ENCODE measurements at places on chromosomes 7 and 10. TPM values are rescaled to one million over a fixed set of nuclear protein-coding genes. Genes with fewer than 3 reads are reported as not detected.

The ANKRD7 gene
- total RNA-seq = 0.10 TPM

The HOXA11 gene
- total RNA-seq = 6.4 TPM

- H3K27ac ChIP-seq = no peak overlapping the region
- H3K4me1 ChIP-seq = peaks cover 6% of the 10 kb centered on the region
- DNase-seq = no peak
Observed at GRCh38 chr10:70162892-70163201, 7.5 kb downstream of the SAR1A start.

The SLC13A1 gene
- 0.07 TPM for total RNA-seq

- H3K4me1 ChIP-seq = peaks cover 29% of the 10 kb centered on the region
- no peak overlapping the region for H3K4me3 ChIP-seq
- no peaks in the 10 kb centered on the region for H3K27me3 ChIP-seq
- DNase-seq = peak; percentile 57
- peak overlapping the region; percentile 76 for H3K27ac ChIP-seq
- no peaks in the 10 kb centered on the region for H3K36me3 ChIP-seq
Observed at GRCh38 chr10:103616705-103617601, 123.4 kb downstream of the NEURL1 start.

DNA sequence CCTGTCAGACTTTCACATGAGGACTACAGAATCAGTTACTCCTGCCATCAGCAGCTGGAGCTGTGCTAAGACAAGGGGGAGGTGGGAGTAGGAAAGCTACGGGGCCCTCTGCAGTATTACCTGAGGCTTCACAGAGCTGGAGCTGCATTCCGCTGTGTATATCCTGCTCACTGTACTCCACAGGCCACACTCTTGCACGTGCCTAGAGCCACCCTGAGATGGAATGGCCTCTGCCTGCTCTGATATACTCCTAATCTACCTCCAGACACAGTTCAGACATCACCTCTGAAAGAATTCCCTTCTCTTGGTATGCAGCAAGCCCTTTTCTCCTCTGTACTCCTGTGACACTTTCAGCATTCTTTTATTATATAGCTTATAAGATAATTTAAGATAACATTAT is 34.8 kb downstream of the TRDMT1 start:
- no peak overlapping the region for H3K27ac ChIP-seq
- H3K4me3 ChIP-seq = no peak overlapping the region
- no peaks in the 10 kb centered on the region for H3K4me1 ChIP-seq
- H3K36me3 ChIP-seq = no peaks in the 10 kb centered on the region
- H3K27me3 ChIP-seq = no peaks in the 10 kb centered on the region
- DNase-seq = peak; percentile 17

GRCh38 chr7:3370068-3370830 is 69.2 kb downstream of the SDK1 start:
- no peak overlapping the region for H3K4me3 ChIP-seq
- no peaks in the 10 kb centered on the region for H3K36me3 ChIP-seq
- no peaks in the 10 kb centered on the region for H3K27me3 ChIP-seq
- peak; percentile 14 for DNase-seq

DNA sequence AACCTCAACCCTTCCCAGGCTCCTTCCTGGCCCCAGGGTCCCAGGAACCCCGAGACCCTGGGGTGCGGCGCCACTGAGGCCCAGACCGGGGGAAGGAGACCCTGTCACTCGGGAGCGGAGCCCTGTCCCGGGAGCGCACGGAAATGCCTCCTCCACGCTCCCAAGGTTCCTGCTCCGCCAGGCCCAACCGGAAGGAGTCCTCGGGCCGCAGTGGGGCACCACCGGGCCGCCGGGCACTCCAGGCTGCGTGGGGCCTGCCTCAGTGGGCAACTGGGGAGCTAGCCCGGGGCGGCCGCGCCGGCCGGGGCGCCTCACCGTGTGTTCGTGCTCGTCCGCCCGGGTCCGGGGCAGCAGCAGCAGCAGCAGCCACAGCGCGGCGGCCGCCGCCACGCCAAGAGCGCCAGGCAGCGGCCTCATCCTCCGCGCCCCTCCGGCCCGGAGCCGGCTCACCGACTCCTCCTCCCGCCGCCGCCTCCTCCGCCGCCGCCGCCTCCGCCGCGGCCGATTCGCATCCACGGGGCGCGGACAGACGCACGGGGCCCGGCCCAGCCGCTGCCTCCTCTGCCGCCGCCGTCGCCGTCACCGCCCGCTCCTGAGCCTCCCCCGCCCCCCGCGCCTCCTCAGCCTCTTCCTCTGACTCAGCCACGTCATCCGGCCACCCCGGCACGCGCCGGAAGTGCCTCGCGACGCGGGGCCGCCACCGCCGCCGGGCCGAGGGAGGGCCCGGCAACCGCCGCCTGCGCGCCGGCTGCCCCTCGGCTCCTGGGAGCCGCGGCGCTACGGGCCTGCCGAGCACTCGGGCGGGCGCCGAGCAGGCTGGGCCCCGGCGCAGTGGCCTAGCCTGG is at the start of gene TM9SF3:
Gene TM9SF3 (minus strand): TSS at position 594 of the 845 bp plus-strand sequence. CDS start 177 bp downstream, at position 417.
- H3K36me3 ChIP-seq = no peaks in the 10 kb centered on the region
- H3K27ac ChIP-seq = peak within 1 kb of the TSS; percentile 100
- H3K4me3 ChIP-seq = peak within 1 kb of the TSS; percentile 96
- peak; percentile 95 for DNase-seq

The ACTL6B gene
- not detected for total RNA-seq

DNA sequence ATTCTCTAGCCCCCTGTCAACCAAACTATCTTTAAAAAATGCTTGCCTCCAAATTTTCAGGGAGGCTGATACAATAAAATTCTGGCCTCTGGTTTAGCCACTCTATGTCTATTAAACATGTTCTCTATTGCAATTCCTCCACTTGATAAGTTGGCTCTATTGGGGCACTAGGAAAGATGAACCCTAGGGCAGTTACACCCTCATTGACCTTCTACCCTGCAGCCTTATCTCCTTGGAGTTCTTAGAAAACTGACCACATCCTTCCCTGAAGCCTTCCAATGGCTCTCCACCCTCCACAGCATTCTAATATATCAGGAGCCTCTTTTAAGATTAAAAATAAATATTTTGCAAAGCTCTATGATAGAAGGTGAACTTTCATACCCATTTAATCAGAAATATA is 30.6 kb downstream of the SVOPL start:
- peaks cover 8% of the 10 kb centered on the region for H3K4me1 ChIP-seq
- no peaks in the 10 kb centered on the region for H3K36me3 ChIP-seq
- no peak overlapping the region for H3K27ac ChIP-seq
- DNase-seq = no peak

DNA sequence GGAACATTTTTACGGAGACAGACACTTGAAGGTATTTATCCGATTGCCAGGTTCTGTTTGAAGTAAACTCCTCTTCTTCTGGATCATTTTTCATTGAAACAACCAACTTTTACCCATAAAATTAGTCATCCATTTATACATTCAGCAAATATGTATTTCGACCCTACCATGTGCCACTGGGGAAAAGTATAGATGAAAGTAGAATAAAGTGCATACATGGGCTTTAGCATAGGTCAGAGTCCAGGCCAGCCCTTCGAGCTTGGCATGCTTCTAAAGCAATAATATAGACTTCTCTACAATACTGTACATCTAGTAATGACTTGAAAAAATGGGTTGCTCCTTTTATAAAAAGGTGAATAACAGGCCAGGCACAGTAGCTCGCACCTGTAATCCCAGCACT is 10.1 kb downstream of the SLC25A16 start:
- DNase-seq = peak; percentile 15
- no peaks in the 10 kb centered on the region for H3K36me3 ChIP-seq
- peak overlapping the region; percentile 37 for H3K27ac ChIP-seq
- H3K27me3 ChIP-seq = no peaks in the 10 kb centered on the region
- H3K4me1 ChIP-seq = peaks cover 5% of the 10 kb centered on the region

- peaks cover 12% of the 10 kb centered on the region for H3K4me1 ChIP-seq
- no peak for DNase-seq
- peak overlapping the region; percentile 51 for H3K27ac ChIP-seq
Observed at GRCh38 chr10:61830846-61831273, 70.6 kb upstream of the ARID5B start.
